ENCODE measurements at places on chromosomes 4 and X. TPM values are rescaled to one million over a fixed set of nuclear protein-coding genes. Genes with fewer than 3 reads are reported as not detected.

FAM149A gene
- 0.13 TPM for total RNA-seq

UGT2B10 gene
- not detected for total RNA-seq

GUCY1A1 gene
- 50.6 TPM for total RNA-seq

APBB2 gene
- total RNA-seq: 23.0 TPM

NLGN3 gene
- total RNA-seq: 0.13 TPM

GABRG1 gene
- not detected for total RNA-seq

ALB gene
- total RNA-seq: not detected

UGT2A3 gene
- not detected for total RNA-seq

DUSP21 gene
- not detected for total RNA-seq

GAGE13 gene
- not detected for total RNA-seq

SLC38A5 gene
- 6.4 TPM for total RNA-seq

CXCL9 gene
- total RNA-seq: not detected

ARMCX2 gene
- total RNA-seq: 29.7 TPM

SPANXA1 gene
- not detected for total RNA-seq

TMEM255A gene
- not detected for total RNA-seq

IL21 gene
- not detected for total RNA-seq

CSAG1 gene
- total RNA-seq: not detected

HTRA3 gene
- 1.4 TPM for total RNA-seq

NUP62CL gene
- not detected for total RNA-seq

BST1 gene
- 35.6 TPM for total RNA-seq

ARL9 gene
- total RNA-seq: under 0.01 TPM

FAM9C gene
- total RNA-seq: not detected

DRP2 gene
- under 0.01 TPM for total RNA-seq

SHROOM3 gene
- total RNA-seq: 0.13 TPM

ATOH1 gene
- total RNA-seq: not detected

TLR2 gene
- total RNA-seq: 0.13 TPM

PNMA5 gene
- not detected for total RNA-seq

GRXCR1 gene
- not detected for total RNA-seq

SH3RF1 gene
- 7.1 TPM for total RNA-seq

ADAMTS3 gene
- 0.90 TPM for total RNA-seq

RAB28 gene
- total RNA-seq: 9.4 TPM

FBXO8 gene
- total RNA-seq: 29.7 TPM

MRFAP1L1 gene
- 35.2 TPM for total RNA-seq

TLL1 gene
- total RNA-seq: 31.0 TPM

ADH1C gene
- not detected for total RNA-seq

CNKSR2 gene
- not detected for total RNA-seq

SMR3B gene
- total RNA-seq: not detected

PGM2 gene
- total RNA-seq: 28.2 TPM

ERCC6L gene
- total RNA-seq: 1.3 TPM

ZNF674 gene
- total RNA-seq: 3.1 TPM

TBC1D8B gene
- 2.4 TPM for total RNA-seq

SLC6A14 gene
- not detected for total RNA-seq

S100P gene
- total RNA-seq: not detected

ZNF275 gene
- 5.7 TPM for total RNA-seq

AKAP14 gene
- not detected for total RNA-seq

CDKL2 gene
- total RNA-seq: 0.13 TPM

PLS3 gene
- total RNA-seq: 330 TPM

ZAR1 gene
- total RNA-seq: not detected

IQCM gene
- total RNA-seq: not detected

ENPP6 gene
- under 0.01 TPM for total RNA-seq

BCOR gene
- 13.7 TPM for total RNA-seq

PASD1 gene
- not detected for total RNA-seq

TSPYL2 gene
- total RNA-seq: 7.6 TPM

C1QTNF7 gene
- total RNA-seq: not detected

PCYT1B gene
- total RNA-seq: not detected
